ENCODE measurements at places on chromosomes 4 and X. TPM values are rescaled to one million over a fixed set of nuclear protein-coding genes. Genes with fewer than 3 reads are reported as not detected.

MAGEE2 gene
- total RNA-seq: not detected

RHOXF1 gene
- total RNA-seq: not detected

HMX1 gene
- not detected for total RNA-seq

SHROOM4 gene
- total RNA-seq: 2.2 TPM

GRCh38 chr4:44228326-44228725, 220.3 kb downstream of the KCTD8 start:
- no peak for DNase-seq
- no peaks in the 10 kb centered on the region for H3K27me3 ChIP-seq
- H3K4me1 ChIP-seq: no peaks in the 10 kb centered on the region

DNA sequence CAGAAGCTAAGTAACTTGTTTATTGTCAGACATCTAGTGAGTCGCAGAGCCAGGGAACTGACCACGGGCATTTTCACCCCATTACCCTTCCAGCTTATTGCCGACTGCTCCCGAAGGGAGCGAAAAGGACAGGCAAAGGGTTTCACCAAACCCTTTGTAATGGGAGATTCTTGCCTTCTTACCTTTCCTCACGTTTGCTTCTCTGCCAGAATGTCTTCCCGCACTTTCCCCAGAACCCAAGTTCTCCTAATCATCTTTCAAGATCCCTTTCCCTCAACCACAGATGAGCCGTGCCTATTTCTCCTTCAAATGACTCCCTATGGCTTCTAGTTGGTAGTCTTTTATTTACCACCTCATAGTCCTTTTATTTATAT, 520 bp upstream of the SRP72 start:
- H3K36me3 ChIP-seq: peaks cover 9% of the 10 kb centered on the region
- peak overlapping the region; percentile 98 for H3K4me3 ChIP-seq
- H3K27me3 ChIP-seq: no peaks in the 10 kb centered on the region
- H3K27ac ChIP-seq: peak overlapping the region; percentile 99
- DNase-seq: no peak

DNA sequence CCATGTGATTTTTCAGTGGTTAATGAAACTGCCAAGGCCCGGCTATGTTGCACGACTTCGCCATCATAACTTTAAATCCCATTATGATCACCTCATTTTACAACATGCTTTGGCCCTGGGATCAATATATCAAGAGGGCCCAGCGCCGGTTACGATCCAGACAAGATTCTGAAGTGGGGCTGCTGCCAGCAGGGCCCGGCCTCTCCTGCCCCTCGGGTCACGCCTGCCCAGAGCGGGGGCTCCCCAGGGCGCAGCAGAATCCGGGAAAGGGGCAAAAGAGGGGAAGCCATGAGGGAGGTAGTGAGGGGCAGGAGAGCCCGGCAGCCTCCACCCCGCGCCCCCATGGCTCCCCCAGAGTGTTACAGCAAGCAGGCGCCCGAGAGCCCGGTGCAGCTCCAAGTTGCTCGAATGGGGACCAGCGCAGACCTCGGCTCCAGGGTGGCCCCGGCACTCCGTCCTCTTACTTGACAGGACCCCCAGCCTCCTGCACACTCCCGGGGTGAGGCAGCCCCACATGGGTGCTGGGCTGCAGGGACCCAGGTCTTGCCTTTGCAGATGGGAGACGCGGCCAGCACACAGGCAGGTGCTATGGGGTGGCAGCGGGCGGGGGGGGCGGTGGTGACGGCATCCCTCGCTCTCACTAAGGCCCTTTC, 129.8 kb upstream of the NKX1-1 start:
- no peaks in the 10 kb centered on the region for H3K4me1 ChIP-seq
- DNase-seq: no peak
- H3K36me3 ChIP-seq: no peaks in the 10 kb centered on the region
- peaks cover 44% of the 10 kb centered on the region for H3K27me3 ChIP-seq

- H3K27me3 ChIP-seq: peaks cover 7% of the 10 kb centered on the region
- no peaks in the 10 kb centered on the region for H3K4me1 ChIP-seq
- no peaks in the 10 kb centered on the region for H3K36me3 ChIP-seq
- H3K4me3 ChIP-seq: no peak overlapping the region
Measured at GRCh38 chrX:37816766-37817165, 30.6 kb downstream of the DYNLT3 start.

- H3K27me3 ChIP-seq: peaks cover 86% of the 10 kb centered on the region
- H3K4me1 ChIP-seq: no peaks in the 10 kb centered on the region
- no peak overlapping the region for H3K27ac ChIP-seq
- no peak overlapping the region for H3K4me3 ChIP-seq
Measured at GRCh38 chr4:8865681-8866310, 5.8 kb downstream of the HMX1 start.

DNA sequence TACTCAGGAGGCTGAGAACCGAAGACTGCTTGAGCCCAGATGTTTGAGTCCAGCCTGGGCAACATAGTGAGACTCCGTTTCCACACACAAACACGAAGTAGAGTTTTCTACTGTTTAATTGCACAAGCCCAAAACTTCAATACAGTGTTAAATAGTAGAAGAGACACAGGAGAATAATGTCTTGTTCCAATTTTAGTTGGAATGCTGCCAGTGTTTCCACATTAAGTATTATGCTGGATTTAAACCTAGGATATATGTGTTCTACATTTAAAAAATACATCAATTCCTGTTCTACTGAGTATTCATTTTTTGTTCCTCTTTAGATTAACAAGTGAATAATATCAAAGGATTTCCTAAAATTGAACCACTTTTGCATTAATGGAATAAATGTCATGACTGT, 91.3 kb downstream of the LCORL start:
- no peaks in the 10 kb centered on the region for H3K27me3 ChIP-seq
- H3K27ac ChIP-seq: no peak overlapping the region
- no peak for DNase-seq
- no peak overlapping the region for H3K4me3 ChIP-seq
- H3K4me1 ChIP-seq: no peaks in the 10 kb centered on the region
